ENCODE measurements at places on chromosomes 5 and 9.

- DNase-seq: no peak
These were observed 402.5 kb downstream of the EFNA5 start for GRCh38 chr5:107268241-107268640.

- DNase-seq: no peak
These were observed 189.8 kb downstream of the ELAVL2 start for GRCh38 chr9:23636199-23636598.

- no peak for DNase-seq
These were observed 574.7 kb upstream of the MEF2C start for GRCh38 chr5:89457411-89458331.

- DNase-seq: no peak
These were observed 53.7 kb downstream of the GGTA1 start for GRCh38 chr9:121445986-121446385.

DNA sequence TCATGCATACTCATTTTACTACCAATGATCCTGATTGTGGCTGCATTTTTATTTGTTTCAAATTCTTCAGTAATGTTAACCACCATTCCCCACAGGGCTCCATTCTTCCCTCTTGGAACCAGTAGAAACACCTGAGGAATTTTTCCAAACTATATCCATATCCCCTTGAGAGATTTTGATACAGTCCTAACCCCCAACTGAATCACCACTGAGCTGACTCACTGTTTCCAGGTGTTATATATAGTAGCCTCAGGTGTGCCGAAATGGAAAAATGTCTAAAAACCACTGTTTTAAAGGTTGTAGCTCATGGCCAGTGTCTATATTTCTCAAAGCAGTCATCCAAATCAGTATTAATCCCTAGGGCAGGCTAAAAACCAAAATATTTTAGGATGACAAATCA is 85.2 kb downstream of the MRPS27 start:
- no peak for DNase-seq

- DNase-seq: no peak
These were observed 112.1 kb upstream of the LMX1B start for GRCh38 chr9:126501383-126502331.

GRCh38 chr9:127935765-127936221 is 1.9 kb downstream of the DPM2 start:
- DNase-seq: no peak

GRCh38 chr5:5291357-5291756 is 131.1 kb upstream of the ICE1 start:
- no peak for DNase-seq

GRCh38 chr9:70532716-70533115 is 118.3 kb upstream of the KLF9 start:
- no peak for DNase-seq

Measured in activated CD4-positive, alpha-beta T cell treated with anti-CD3 and anti-CD28 coated beads, Interleukin-2, amount 50 U/mL, for 1 hour (primary cell).